ENCODE measurements at places on chromosomes 6 and 20. TPM values are rescaled to one million over a fixed set of nuclear protein-coding genes. Genes with fewer than 3 reads are reported as not detected.
A peak's percentile ranks its signal among the peaks of the same experiment; 100 is the strongest.

RIN2 gene
- 85.0 TPM for total RNA-seq

SLC17A3 gene
- total RNA-seq = not detected

DNA sequence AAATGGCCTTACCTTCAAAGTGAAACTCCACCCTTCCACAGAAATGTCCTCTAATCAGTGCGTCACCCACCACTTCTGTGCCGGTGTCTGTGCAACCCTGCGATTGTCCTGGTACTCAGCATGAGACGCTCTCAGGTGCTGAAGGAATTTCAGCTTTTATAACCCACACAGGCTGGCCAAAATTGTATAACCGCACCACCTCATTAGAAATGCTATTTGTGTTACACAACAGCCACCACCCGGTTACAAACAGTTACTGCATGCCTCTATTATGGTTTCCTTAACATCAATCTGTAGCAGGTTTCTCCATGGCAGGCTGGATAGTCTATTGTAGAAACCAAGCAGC lies 51.5 kb downstream of the SLC23A2 start:
- DNase-seq = peak; percentile 69

DNA sequence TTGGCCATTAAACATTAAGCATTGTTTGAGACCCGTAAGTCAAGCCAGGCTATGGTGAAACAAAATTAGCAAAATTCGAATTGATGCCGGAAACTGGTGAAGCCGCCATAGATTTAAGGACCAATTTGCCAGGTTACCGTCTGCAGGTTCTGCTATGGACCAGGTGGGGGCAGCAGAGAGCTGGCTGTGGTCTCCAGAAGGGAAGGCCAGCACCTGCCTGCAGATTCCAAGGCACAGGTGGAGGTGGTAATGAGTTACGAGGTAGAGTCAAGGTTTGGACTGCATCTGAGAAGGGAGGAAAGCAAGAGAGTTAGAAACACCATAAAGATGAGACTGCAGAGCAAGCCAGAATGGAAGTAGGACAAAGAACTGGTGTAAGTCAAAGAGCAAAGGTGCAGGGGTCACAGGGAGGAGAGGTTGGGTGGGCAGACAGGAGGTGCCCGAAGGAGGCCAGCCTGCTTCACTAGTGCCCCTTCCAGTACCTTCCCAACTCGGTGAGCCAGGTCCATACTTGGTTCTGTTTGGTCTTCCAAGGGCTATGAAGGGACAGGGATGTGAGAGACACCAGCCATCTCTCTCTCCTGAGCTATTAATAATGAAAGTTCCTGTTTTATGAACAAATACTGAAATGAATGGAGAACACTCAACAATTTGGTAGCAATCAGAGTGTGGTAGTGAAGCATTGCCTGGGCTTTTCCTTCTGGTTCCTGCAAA lies 131.6 kb upstream of the ESR1 start:
- peak; percentile 43 for DNase-seq

All from lung (tissue), 17 donors.